ENCODE measurements at places on chromosomes 2 and 18.
A peak's percentile ranks its signal among the peaks of the same experiment; 100 is the strongest.

DNA sequence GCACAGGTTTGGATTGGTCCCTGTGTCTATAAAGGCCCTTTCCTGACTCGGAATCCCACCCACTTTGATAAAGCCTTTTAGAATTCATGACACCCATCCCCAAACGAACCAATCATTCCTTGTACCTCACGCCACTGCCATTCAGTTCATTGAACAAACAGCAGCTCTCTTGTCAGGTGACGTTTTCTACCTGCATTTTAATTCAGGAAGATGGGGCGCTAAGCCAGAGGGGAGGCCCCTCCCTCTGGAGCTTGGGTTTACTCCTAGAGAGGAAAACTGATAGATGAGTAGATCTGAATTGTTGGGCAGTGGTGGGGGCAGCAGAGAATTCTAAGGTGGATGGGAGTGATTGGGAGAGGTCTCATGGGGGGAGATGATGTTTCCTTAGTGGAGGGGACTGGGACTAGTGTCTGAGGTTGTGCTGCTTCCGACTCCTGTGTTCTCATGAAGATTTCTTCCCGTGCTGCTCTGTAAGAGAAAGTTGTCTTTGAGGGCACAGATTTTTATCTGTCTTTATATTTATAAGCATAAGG lies 9.6 kb downstream of the RRM2 start:
- no peak for DNase-seq

DNA sequence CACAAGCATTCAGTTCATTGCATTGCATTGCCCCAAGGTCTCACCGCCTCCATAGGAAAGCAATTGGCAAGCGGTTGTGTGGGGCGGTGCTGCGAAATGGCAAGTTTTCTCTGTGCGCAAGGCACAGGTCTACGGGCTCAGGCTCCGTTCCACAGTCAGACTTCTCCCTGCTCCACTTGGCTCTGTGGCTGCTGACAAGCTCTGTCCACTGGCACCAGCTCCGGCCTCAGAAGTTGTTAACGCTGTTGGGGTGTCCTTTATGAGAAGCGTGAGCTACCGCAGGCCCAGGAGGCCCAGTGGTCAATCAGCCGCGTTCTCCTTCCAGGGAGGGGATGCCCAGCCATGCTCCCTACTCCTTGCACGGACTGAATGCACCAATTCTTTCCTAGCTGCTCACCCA lies 87.0 kb upstream of the GATA6 start:
- DNase-seq: no peak

DNA sequence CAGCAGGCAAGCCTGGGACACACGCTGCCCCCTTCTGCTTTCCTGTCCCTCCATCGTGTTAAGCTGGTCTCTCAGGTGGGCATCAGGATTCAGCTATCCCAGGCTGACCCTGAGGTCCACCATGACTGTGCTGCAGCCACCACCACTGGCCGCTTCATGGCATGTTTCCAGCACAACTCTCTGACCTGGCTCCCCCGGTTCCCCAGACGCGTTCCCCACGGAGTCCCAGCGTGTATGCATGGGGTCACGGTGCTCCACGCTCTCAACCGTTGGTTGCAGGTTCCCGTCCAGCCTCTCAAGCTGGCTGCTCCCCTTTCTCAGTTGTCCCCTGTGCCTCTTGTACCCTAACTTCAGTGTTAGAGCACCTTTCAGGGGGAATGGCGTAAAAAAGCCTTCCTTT lies 20.3 kb downstream of the HPCAL1 start:
- no peak for DNase-seq

GRCh38 chr2:187986390-187987105 lies 305.1 kb upstream of the GULP1 start:
- no peak for DNase-seq

- no peak for DNase-seq
Observed at GRCh38 chr2:45011621-45012602, 2.7 kb upstream of the SIX2 start.

DNA sequence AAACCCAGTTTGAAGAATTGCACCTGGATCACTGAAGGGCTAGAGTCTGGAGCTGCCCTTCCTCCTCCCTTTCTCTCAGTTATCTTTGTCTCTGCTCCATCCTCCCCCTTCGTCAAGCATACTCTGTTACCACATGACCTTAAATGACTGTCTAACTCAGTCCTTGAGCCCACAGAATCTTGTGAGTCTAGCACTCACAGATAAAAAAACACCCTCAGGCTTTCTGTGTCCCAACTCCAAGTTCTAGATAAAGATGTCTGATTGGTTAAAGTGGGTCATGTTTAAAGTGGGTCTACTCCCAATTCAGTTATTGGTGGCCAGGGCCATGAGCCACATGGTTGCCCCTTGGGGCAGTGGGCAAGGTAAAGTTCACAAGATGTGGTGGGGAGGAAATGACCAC lies 53.5 kb upstream of the CYP1B1 start:
- no peak for DNase-seq

GRCh38 chr18:7604361-7604760 lies 37.2 kb downstream of the PTPRM start:
- DNase-seq: no peak

DNA sequence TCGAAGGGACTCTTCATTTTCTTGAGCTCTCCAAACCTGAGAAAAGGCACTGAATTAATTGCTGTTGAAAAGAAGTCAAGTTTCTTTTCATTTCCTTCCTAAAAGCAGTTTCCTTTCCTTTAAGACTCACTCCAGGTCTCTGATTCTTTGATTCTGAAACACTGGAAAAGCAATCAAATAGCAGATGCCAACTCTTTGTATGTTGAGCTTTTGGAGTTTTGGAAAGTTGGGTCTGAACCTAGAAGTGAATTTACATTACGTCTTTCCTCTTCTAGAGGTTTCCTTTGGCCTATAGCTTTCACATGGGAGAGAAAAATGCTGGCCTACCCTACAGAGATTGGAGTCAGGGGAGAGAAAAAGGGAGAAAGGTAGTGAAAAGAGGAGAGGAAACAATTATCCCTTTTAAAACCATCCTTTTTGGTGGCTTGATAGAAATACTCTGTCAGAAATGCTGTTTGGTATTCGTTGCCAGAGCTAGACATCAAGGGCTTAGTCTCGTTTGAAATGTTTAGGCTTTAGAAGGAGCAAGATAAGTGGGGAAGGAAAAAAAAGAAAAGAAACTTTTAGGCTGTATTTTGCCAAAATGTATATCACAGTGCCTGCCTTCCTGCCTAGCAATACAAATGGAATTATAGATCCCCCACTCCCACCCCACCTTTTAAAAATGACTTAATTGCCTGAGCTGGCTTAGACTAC lies 187.7 kb downstream of the PRPF40A start:
- no peak for DNase-seq

GRCh38 chr18:55607773-55608172 lies 19.8 kb upstream of the TCF4 start:
- no peak for DNase-seq

DNA sequence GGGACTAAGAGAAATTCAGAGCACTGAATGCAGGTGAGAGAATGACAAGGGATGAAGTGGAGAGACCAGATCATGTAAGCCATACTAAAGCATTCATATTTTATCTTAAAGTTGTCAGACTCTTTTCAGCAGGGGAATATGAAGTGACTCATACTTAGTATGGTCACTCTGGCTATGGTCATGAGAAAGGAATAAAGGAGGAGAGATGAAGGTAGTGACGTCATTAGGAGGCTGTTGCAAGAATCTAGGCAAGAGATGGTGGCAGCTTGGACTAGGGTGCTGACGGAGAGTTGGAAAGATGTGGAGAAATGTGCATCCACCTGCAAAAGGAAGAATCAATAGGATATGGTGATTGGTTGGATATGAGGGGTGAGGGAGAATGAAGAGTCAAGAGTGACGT lies 203.2 kb upstream of the ACVR2A start:
- no peak for DNase-seq

GRCh38 chr2:20917719-20918572 lies 95.0 kb upstream of the LDAH start:
- DNase-seq: no peak

- no peak for DNase-seq
Observed at GRCh38 chr2:106982350-106982749, 96.4 kb upstream of the ST6GAL2 start.

DNA sequence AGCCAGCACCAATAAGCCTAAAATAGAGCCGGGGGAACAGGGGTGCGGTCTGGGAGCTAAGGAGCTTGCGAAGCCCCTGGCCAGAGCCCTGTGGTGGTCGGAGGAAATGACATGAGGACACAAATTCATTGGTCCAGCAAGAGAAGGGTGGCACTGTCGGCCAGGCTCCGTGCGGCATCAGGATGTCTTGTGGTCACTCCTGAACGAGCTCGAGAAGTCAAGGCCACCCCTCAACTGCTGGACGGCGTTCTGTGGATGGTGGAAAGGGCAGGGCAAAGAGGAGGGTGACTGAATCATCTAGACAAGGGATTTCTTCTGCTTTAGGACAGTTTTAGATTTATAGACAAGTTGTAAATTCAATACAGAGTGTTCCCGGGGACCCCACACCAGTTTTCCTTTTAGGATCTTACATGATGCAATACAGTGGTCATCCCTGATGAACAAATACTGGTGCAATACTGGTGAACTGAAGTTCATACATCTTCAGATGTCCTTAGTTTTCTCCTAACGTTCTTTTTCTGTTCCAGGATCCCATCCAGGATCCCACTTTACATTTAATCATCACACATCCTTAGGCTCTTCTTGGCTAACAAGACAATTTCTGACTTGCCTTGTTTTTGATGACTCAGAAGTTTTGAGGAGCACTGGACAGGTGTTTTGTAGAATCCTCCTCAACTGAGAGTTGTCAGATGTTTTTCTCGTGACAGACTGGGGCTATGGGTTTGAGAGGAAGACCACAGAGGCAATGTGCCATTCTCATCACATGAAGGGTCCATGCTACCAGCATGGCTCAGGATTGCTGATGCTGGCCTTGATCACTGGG lies 13.2 kb downstream of the EDAR start:
- DNase-seq: no peak

DNA sequence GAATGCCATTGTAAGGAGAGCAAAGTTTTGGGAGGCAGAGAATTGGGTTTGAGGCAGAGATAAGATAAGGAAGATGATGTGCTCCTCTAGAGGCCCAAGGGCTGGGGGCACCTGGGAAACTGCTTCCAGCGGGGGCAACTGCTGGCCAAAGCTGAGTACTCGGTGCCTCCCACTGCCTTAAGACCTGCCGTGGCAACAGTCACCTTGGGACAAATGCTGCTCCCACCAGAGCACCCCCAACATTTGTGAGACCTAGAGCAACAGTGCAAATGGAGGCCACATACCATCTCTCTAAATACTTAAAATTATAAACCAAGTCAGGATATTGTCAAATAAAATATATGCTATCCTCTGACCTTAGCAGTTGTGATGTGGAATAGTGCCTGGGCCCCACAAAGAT lies 127.1 kb downstream of the CAPN13 start:
- DNase-seq: no peak

GRCh38 chr18:58862851-58863538 lies 1.7 kb upstream of the ZNF532 start:
- no peak for DNase-seq

- DNase-seq: no peak
Observed at GRCh38 chr2:232120911-232121310, 159.4 kb downstream of the DIS3L2 start.

GRCh38 chr2:65061146-65061909 lies 5.1 kb downstream of the CEP68 start:
- DNase-seq: no peak

GRCh38 chr2:127679680-127680361 lies 4.5 kb upstream of the LIMS2 start:
- no peak for DNase-seq

- DNase-seq: no peak
Observed at GRCh38 chr18:47627030-47627429, 303.4 kb downstream of the SMAD2 start.

DNA sequence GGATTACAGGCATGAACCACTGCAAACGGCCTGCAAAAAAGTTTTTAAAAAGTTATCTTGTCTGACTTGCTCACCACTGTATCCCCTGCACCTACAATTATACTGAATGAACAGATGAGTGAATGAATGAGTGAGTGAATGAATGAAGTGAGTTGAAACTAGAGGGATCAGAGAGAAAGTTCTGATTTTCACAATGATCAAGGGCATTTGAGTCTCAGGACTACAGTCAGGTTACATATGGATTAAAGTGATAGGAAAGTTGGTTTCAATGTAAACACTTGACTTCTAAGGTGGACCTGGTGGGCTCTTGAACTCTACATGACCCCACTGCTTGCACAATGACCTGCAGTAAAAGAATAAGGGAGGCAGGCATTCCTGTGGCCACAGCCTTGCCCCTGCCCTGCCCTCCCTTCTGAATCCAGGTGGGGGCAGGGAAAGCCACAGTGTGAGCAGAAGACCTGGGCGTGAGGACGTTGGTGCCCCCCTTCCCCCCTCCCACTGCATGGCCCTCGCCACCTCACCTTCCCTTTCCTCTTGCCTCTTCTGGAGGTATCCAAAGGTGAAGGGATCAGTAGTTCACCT lies 10.7 kb downstream of the C2orf80 start:
- peak; percentile 78 for DNase-seq

DNA sequence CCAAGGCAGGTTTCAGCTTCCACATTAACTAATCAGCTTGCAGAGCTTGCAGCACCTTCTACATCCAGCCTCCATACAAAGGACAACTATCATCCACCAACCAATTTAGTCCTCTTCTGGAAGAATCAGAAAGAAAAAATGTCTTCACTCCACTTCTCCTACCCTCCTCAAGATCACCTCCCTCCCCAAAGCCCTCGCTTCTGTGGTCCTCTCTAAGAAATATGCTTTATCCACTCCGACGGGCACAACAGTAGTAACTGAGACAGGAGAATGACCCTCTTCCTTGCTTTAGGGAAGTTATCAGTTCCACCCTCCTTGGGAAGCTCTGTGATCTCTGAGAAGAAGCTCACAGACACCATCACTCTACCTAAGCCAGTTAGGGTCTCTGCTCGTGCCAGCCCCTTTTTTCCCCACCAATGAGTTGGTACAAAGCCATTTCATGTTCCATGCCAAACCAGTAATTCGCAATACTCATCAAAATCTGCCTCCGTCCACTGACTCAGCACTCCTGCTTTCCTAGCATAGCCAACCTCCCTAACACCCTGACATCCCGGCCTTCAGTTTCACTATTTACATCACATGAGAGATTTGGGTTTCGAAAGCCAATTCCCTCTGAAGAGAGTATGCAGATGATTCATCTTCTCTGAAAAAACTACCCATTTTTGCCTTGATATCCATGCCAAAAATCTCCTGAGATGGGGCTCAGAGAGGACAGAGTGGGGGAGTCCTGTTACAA lies 114.1 kb upstream of the PKDCC start:
- no peak for DNase-seq

DNA sequence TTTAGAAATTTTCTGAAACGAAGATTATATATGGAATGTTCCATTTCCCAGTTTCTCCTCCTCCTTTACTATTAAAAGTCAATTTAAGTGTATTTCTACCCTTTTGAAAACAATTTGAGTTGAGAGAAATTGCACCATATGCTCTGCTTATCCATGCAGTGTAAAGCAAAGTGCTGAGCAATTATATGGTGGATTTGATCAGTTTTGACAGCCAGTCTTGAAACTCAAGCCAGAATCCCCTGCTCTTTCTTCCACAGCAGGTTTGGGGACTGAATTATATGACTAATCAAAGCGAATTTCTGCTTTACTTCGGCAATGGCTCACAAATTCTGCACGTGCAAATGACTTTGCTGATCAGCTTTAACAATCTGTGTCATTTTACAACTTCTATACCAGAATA lies 1183.6 kb downstream of the LRP1B start:
- no peak for DNase-seq
